ENCODE measurements at places on chromosomes 7 and 10.

DNA sequence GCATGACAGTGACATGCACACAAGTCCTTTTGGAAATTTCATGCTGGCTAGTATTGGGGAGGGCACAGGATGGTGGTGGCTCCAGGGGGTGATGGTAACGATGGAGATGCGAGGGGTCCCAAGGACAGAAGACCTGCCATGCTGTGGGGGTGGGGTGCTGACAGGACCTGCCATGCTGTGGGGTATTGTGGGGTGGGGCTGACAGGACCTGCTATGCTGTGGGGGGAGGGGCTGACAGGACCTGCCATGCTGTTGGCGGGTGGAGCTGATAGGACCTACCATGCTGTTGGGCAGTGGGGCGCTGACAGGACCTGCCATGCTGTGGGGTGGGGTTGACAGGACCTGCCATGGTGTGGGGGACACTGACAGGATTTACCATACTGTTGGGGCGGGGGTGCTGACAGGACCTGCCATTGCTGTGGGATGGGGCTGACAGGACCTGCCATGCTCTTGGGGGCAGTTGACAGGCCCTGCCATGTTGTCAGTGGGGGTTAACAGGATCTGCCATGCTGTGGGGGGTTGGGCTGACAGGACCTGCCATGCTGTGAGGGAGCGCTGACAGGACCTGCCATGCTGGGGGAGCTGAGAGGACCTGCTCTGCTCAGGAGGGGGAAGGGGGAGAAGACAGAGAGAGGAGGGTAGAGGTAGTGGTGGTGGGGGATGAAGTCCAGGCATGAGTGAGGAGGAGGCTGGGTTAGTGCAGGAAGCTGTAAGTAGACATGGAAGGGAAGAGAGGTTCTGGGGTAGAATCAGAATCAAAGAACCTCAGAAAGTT lies 36.2 kb upstream of the RET start:
- DNase-seq: no peak

DNA sequence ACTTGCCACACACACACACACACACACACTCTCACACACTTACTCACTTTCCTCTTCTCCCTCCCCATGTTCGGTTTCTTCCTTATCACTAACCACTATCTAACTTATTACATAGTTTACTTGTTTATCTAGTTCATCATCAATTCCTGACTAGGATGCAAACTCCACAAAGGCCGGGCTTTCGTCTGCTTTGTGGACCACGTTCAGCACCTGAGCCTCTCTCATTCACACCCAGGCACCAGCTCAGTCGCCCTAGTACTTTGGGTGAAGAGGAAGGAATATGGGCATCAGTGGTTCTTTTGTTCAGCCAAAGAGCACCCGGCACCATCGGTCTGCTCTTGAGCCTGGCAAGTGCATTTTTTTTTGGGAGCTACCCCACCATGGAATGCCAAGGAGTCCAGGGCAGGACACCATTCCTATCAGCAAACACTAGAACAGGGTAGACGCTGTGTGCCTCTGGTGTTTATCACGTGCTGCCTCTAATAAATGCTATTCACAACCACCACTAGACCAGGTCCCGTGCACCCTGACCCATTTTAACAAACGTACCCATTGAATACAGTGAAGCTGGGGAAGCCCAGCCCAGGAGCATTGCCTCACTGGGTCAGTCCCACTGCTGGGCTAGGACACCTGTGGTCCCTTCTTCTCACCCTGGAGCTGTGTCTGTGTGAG lies 2.2 kb downstream of the C10orf67 start:
- no peak for DNase-seq

GRCh38 chr10:125738206-125738605 lies 18.7 kb downstream of the EDRF1 start:
- DNase-seq: no peak

- no peak for DNase-seq
These were observed 77.7 kb downstream of the TRRAP start for GRCh38 chr7:98955992-98956391.

- peak; percentile 22 for DNase-seq
These were observed 30.0 kb downstream of the MAP3K8 start for GRCh38 chr10:30463944-30464451.

- no peak for DNase-seq
These were observed 87.1 kb upstream of the MAGI2 start for GRCh38 chr7:79540592-79540991.

DNA sequence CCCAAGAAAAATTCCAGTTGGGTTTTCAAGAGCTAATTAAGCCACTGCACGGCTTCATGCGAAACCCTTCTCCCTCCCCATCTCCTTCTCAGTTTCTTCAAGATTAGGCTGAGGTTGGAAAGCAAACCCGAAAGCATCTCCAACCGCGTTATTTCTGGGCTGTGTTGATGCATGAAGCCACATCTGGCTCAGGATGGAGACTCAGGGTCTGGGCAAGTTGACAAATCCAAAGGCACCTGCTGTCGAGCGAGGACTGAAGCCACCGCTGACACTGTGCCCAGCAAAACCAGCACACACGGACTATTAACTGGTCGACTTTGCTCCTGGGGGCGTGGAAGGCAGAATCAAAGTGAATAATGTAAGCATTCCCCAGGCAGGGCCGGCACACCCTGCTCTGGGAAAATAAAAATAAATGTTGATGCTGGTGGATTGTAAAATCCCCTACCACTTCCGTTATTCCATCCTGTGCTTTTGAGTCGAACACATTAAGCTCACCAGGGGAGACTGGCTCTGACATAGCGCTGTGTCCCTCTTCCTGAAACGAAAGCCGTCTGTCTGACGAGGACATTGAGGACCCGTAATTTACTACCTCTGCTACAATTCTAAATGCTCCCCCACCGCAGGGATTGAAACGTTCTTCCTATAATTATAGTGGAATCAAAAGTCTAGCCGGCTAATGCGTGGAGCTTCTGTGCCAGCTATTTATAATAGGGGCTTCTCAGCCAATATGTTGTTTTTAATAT lies 269.8 kb downstream of the ADARB2 start:
- DNase-seq: peak; percentile 16

DNA sequence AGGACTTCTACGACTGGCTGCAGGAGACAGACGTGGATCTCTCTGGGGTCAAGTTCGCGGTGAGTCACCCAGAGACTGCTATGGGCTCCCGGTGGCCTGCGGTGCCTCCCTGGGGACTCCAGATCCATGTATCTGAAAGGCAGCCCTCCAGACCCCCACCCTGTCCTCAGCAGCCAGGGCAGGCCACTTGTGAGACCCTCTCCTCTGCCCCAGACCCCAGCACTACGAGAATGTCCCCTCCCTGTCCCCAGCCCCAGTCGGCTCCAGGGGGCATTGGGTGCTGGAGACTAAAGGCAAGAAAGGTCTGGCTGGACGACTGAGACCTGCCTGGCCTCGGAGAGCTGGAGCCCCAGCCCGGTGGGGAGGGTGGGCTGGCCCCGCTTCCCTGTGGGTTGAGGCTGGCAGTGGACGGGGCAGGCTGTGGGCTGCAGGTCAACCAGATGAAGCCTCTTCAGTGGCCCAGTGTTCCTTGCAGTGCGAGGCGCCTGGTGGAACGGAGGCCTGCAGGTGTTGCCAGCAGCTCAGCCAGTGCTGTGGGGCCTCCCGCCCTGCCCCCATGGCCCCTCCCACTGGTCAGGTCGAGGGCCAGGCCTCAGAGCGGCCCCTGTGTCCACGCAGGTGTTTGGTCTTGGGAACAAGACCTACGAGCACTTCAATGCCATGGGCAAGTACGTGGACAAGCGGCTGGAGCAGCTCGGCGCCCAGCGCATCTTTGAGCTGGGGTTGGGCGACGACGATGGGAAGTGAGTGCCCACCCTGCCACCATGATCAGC lies 13.8 kb downstream of the TMEM120A start:
- DNase-seq: no peak

- DNase-seq: no peak
These were observed 108.4 kb upstream of the ZWINT start for GRCh38 chr10:56469482-56469881.

DNA sequence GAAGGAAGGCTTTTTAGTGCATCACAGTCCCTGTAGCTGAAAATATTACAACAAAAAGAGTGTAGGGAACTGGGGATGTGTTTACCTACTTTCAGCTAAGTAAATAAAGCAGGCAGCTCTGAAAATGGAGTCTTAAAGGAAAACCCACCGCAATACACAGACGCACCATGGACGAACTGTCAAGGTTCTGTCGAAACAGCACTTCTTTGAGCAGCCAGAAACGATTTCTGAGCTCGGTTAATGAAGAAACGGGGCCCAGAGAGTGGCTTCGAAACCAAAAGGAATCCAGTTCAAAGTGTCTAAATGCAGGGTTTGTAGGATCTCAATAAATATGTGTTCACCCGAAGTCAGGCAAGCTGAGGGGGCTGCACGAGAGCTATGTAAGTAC lies 275.4 kb upstream of the NEBL start:
- no peak for DNase-seq

DNA sequence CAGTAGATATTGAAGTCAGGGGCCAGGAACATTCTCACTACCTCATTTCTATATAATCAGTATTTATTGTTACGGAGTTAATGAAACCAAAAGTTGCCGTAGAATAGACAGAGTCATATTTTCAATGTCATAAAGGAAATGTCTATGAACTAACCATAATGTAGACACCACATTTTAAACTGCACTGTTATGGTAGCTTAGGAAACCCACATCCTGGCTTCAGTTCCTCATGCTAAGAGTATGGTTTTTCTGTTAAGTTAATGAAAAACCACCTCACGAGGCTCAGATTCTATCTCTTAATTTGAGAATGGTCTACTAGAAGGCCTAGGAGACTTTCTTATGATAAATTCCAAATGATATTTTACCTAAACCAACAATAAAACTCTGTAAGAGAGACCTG lies 166.5 kb downstream of the TMEM26 start:
- peak; percentile 45 for DNase-seq

GRCh38 chr10:12656518-12657142 lies 307.3 kb downstream of the CAMK1D start:
- peak; percentile 27 for DNase-seq

DNA sequence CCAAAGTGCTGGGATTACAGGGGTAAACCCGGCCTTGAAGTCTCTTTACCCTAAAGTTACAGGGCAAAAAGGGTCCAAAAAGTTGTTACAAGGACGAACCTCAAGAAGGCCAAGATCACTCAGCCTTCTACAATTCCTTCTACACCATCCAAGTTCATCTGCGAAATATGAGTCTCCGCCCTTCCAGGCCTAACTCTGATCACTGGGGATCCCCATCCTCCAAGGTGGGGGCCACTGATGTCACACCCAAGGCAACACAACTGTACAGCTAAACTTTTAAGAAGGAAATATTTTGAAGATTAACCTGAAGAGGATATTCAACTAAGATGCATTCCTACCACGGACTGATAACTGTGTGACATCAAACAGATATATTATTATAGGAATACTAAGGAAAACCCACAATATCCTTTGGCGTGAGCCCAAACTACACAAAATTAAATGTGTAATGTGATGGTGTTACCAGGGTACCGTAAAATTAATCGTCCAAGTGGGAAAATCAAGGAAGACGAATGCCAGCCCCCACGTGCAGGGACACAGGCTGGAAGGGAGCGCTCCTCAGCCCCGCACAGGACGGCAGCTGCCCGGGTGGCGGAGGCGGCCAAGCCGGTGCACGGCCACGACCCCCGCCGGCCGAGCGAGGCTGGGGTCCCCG lies 1.0 kb downstream of the PAXIP1 start:
- peak; percentile 14 for DNase-seq

DNA sequence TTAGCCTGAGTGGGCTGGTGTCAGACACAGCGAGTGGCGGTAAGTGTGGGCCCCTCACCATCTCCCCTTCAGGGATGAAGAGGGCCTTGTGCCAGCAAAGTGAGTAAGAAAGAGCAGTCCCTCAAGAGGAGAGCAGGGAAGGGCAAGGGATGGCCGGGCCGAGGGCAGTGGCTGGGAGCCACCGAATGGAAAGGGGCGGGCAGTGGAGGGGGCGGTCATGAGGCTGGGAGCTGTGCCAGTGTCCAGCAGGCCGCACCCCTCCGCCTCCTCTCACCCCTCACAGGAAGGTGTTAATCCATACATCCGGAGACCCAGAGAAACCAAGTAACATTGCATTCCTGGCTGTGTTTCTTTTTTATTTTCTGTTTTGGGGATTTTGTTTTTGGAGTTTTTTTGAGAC lies 28.6 kb upstream of the RASGEF1A start:
- no peak for DNase-seq

- no peak for DNase-seq
These were observed 893.9 kb upstream of the POT1 start for GRCh38 chr7:125823538-125823937.

DNA sequence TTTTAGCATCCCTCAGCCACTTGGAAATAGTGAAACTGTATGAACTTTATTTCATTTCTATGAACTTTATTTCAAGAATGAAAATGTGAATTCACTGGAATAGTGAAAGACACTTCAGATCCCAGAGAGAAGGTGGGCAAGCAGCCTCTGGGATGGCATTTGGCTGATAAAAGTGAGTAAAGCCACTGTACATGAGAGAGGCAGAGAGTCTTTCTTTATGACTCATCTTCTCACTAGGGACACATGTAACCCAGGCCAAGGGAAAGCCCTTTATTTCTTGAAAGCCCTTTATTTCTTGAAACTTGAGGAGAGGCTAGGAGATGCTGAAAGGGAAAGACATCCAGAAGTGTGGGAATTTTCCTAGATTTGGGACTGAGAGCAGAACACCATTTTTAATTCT lies 148.9 kb upstream of the SMIM30 start:
- no peak for DNase-seq

DNA sequence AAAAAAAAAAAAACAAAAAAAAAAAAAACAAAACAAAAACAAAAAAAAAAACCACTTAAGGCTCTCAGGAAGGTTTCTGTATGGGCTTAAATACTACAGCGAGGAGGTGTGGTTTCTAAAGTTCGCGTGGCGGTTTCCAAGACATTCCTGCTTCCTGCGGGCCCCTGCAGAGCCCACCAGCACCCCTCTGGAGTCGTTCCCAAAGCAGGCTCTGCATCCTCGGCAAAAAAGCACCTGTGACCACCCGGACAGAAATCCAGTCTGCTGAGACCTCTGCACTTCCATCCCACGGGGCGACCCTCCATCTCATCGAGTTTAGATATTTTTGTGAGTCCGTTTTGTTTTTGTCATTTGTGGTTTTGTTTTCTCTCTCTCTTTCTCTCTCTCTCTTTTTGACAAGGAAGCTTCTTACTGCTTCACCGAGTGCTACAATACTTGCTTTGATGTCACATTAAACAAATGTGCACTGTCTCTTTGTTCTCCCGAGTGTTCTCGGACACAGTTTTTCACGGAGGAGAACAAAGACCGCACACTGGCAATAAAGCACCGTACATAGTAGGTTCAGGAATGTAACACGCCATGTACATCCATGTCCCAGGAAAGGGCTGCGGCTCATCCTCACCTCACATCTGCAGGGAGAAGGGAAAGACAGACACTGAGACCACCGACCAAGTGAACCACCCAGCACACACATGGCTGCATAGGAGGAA lies 21.5 kb downstream of the PDGFA start:
- no peak for DNase-seq

GRCh38 chr7:130741331-130741995 lies 7.5 kb upstream of the KLF14 start:
- DNase-seq: no peak
